ENCODE measurements at places on chromosomes 7 and 10.

GRCh38 chr7:156735851-156736250 is 95.3 kb downstream of the RNF32 start:
- no peak for DNase-seq

DNA sequence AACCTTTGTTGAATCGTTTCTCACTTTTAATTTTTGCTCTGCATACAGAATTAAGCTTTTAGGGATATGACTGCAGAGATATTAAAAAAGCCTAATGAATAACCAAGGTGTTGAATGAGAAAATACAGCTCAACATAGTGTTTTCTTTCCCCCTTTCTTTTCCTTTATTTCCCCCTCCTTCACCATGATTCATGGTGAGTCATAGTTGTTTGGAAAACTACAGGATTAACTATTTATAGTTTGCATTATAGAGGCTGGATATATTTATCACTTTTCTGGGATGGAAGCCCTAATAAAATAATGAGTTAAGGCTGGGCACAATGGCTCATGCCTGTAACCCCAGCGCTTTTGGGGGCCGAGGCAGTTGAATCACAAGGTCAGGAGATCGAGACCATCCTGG is 115.0 kb downstream of the DNAJB9 start:
- DNase-seq: no peak

DNA sequence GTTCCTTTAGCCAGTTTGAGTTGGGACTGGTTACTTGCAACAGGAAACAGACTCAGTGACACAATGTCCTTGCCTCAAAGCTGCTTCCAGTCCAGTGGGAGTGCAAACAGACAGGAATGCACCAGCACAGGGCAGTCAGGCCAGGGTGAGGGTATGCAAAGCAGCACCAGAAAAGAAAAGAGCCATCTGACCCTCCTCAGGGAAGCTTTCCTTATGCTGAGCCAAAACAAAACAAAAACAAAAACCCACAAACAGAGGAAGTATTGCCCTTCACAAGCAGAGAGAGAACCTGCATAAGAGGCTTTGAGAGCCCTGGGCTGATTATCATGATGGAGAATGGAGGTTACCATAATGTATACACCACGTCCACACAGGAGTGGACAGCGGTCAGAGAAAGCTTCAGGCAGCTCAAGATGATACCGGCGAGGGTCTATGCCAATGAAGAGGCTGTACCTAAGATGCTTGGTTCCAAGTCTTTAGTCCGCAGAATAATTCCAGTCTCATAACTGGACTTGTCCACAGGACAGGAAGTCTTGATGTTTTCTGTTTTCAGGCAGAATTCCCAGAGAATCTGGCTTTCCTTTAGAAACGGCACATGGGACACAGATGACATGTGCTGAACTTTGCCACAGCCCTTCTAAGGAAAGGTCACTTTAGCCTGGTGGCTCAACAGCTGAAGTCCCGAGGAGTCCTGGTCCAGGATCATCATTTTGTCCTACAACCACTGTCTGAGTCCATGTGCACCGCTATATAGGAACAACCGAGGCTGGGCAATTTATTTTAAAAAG is 263.3 kb downstream of the TNS3 start:
- no peak for DNase-seq

DNA sequence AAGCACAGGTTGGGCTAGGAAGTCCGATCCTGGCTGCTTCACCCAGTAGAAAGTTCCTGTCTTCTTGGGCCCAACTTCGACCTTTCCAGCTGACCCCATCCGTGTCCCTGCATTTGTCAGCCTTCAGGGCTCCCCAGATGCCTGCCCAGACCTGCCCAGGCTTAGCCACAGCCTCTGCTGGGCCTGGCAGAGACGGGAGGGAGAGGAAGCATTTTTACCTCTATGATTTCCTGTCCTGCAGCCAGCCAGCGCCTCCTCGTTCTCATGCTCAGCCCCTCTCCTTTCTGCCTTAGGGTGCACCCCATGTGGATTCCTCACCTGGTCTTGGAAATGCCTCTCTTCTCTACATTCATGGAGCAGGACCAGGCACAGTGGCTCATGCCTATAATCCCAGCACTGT is 3.7 kb downstream of the METTL27 start:
- DNase-seq: no peak

DNA sequence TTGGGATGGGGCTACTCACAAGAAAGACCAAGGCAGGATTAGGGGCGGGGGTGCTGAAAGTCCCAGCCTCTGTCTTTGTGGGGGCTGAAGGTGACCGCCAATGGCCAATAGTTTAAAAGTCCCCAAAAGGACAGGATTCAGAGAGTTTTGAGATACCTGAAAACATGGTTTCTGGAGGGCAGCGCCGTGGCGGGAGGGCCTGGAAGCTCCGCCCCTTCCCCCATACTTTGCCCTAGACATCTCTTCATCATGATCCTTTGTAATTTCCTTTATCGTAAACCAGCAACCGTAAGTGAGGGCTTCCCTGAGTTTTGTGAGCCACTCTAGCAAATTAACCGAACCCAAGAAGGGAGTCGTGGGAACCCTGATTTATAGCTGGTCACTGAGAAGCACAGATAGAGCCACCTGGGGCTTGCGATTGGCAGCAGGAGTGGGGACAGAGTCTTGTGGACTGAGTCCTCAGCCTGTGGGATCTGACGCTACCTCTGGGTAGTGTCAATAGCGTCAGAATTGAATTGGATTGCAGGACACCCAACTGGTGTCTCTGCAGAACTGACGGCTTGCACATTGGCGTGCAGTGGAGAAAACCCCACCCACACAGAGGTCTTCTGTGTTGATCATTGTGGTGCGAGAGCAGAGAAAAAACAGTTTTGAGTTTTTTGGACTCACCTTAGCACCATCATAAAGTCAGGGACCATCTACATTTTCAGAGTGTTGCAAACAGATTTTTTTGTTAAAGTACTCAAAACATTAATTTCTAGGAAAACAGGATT is 169.3 kb downstream of the USP6NL start:
- DNase-seq: no peak

GRCh38 chr7:98557538-98558031 is 59.5 kb upstream of the NPTX2 start:
- no peak for DNase-seq

All from activated T-cell treated with anti-CD3 and anti-CD28 coated beads, Interleukin-2, amount 50 U/mL, for 24 hours (primary cell).